ENCODE measurements at places on chromosomes 7 and 10.
A peak's percentile ranks its signal among the peaks of the same experiment; 100 is the strongest.

- no peak for DNase-seq
These were observed 18.0 kb upstream of the NUDCD3 start for GRCh38 chr7:44508328-44509030.

GRCh38 chr7:131068604-131069021 is 259.1 kb upstream of the MKLN1 start:
- no peak for DNase-seq

GRCh38 chr7:11480143-11480542 is 351.9 kb downstream of the THSD7A start:
- no peak for DNase-seq

DNA sequence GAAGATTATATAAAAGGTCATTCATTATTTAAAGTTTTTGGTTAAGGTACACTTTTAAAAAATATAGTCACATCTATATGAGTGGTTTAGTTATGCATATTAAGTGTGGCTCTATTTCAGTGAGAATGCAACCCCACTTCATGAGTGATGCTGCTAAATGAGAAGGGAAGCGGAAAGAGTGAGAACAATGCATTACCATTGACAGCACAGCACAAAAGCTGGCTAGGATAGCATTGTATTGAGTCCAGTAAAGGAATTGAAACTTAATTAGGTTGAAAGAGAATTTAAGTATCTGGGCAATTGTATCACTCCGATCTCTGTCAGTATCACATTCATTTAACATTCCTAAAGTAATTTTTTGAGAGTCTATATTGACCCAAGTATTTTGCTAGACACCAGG is 13.2 kb downstream of the POM121L12 start:
- no peak for DNase-seq

- DNase-seq: no peak
These were observed 39.3 kb downstream of the CAMK1D start for GRCh38 chr10:12388671-12389070.

GRCh38 chr7:81924494-81924893 is 154.6 kb upstream of the HGF start:
- DNase-seq: no peak

DNA sequence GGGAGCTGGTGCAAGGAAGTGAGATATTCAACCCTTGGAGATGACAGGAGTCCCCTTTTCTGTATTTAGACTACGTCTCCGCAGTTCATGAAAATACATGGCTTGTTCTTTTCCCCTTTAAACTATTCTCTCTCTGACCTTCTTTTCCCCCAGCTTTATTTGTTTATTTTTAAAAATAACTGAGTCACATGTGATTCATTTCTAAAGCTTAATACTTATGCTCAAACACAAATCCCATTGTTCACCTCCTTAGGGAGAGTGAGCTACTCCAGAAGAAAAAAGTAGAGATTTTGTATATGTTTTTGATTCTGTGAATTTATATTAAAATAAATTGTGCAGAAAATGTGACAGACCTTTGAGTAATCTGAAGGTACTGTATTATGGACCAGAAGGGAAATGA is 35.9 kb upstream of the FZD1 start:
- DNase-seq: no peak

GRCh38 chr10:47060993-47061500 is 149.8 kb downstream of the PTPN20 start:
- DNase-seq: no peak

DNA sequence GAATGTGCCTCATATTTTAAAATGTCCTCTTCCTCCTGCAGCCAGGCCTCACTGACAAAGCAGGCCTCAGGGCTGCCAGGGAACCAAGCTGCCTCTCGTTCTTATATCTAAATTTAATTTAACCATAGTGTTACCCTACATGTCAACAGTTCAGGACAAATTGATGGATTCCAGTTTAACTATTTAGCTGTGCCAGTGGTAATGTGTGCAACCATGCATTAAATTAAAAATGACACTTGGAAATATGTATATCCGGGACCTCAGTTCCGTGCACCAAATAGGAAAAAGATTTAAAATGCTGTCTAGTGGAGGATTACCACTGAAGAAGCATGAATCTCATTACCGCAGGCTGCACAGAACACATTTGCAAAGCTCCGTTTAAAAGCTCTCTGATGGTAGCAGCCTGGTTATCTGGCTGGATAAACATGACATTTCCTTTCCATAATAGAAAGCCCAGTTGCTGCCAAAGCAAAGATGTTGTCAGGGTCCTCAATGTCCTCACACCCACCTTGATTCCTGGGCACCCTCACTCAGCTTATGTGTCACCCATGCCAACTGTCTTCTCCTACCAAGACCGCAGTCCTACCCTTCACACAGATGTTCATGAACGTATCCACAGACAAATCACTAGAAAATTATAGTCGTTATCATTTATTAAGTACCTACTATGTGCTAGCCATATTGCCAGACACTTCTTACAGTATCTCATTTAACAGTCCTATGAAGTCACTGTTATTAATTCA is 73.3 kb upstream of the FRMD4A start:
- DNase-seq: no peak

- peak; percentile 31 for DNase-seq
These were observed 480.3 kb upstream of the C7orf33 start for GRCh38 chr7:148110097-148110868.

DNA sequence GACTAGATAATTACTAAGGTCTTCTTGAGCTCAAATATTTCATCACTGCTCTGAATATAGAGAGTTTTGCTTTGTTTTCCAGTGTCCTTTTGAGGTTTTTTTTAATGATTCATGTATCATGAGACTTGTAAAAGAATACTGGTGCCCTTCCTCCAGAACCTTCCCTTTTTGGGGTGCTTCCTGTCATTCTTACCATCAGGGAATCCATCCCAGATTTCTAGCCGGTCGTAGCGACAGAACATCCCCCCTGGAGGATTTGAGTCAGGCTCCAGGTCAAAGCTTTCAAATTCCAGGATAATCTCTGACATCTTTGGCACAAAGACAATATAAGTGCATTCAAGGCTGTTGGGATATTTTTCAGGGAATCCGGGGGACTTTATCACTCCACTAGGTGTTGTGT is 71.0 kb downstream of the NRP1 start:
- no peak for DNase-seq

GRCh38 chr7:77631820-77632219 is 64.4 kb upstream of the RSBN1L start:
- DNase-seq: no peak

DNA sequence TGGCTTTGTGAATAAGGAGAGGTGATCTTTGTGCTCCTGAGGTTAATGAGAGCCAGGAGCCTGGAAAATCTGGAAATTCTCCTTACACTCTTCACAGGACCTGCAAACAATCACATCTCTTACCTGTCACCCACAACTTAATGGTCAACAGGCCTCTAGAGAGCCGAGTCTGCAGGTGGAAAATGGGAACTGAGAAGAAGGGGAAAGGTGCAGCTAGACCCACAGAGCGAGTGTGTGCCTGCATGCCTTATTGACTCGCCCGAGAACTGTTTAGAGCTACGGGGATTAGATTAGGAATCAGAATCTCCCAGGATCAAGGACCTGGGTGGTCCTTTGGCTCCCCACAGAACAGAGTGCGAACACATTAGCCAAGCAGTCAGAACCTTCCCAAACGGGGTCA is 329.6 kb downstream of the PTEN start:
- no peak for DNase-seq

GRCh38 chr10:45555795-45556194 is 116.8 kb downstream of the ZFAND4 start:
- DNase-seq: no peak

GRCh38 chr7:117458977-117459583 is 20.7 kb upstream of the CFTR start:
- DNase-seq: peak; percentile 43

DNA sequence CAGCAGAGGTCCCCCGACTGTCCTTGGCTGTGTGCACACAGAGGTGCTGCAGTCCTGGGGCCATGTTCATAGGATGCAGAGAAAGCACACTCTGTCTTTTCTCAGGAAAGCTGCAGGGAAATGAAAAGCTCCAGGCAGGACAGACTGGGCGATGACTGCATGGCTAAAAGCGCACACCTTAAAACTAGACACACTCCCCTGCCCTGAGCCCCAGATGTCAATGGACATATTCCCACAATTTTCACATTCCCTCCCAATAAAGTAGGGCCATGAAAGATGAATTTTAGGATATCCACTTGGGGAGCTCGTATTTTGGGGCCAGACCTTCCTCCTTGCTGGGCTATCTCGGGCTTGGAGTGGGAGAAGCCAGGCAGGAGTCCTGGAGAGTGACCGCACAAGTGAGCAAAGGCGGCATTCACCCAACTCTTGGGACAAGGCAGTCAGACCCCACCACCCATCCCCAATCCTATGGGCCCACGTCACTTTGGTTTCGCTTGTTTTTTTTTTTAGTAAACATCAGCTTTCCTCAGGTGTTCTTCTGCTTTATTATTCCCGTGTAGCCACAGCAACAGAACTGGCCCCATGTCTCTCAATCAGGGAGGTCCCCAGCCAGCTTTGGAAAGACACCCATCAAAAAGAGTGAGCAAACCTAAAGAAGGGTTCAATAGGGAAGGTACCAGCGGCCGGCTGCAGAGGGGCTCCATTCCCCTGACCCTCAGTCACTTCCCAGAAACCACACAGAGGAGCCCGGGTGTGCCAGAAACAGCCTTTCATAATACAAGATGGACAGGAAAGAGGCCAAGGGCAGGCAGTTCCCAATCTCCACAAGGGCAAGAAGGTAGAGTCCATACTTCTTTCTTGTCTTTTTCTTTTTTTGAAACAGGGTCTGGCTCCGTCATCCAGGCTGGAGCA is 12.7 kb downstream of the GPRIN2 start:
- no peak for DNase-seq

DNA sequence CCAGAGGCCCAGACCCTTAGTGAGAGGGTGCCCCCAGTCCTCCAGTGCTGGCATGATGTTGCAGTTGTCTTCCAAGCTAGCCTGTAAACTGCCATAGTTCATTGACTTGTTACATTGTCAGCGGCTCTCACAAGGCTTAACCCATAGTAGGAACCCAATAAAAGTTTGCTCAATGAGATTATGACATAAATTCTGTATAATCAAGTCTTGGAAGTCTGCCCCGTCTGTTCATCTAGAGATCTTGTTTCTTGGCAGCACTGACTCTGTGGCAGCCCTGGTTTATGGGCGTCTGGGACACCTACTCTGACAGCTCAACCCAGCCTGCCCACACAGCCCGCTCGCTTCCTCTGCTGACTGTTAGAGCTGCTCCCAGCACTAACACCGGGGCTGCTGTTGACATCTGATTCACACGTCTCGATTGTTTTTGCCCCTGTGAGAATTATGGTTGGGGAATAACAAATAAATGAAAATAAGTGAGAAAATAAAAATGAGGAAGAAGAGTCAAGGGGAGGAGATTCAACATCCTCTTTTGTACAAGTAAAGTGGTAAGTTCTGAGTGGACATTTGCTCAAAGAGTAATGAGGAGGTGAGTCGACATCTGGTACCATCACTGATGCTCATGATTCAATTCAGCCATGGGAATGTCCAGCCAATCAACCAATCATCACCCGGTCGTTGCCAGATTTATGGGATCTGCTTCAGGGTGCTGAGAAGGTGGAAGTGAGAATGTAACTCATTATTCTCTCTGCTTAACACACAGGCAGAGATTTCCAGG is 160.8 kb downstream of the SPAG6 start:
- DNase-seq: no peak

GRCh38 chr7:112064627-112065385 is 141.4 kb downstream of the DOCK4 start:
- DNase-seq: no peak

DNA sequence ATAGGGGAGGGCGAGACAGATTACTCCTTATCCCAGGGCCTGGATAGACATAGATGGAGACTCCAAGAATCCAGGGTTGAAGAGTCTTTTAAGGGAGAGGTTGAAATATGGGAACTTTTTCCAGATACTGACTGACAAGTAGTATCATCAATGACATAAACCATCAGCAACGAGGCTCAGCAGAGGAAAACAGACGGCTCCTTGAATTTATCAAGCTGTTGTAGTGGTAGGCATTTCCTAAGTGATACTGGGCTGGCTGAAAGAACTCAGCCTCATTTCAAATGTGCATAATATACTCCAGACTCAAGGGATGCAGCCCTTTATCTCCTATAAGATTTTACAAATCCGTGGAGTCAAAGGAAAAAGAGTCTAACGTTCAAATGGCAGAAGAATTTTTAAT is 150.5 kb downstream of the FANK1 start:
- DNase-seq: no peak

DNA sequence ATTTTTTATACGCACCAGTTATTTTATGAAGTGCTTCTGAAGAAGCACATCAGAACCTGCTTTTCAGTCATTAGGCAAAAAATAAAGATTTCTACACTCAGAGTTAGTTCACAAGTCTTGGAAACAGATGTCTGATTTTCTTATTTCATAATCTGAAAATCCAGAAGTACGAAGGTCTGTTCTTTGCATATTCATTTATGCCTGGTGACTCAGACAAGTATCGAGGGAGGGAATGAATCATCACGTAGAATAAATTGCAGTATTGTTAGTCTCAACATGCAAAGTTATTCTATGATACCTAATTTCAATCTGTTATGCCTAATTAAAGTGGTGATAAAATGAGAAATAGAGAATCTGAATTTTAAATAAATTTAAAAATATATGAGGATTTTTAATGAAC is 113.6 kb upstream of the SEM1 start:
- no peak for DNase-seq

GRCh38 chr10:118405928-118406327 is 63.8 kb upstream of the FAM204A start:
- DNase-seq: no peak

DNA sequence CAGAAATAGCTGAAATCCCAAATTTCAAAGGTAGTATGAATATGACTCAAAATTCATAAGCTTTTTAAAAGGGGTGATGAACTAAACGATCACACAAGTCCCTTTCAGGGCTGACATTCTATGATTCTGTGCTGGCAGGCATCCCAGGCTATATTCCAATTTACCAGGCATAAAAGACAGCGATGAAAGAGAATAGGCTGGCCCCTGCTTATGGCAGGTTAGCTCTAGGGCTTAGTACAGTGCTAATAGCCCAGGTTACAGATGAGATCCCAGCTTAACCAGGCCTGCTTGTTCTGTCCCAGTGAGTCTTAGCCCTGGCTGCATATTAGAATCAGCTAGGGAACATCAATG is 56.4 kb downstream of the CDHR3 start:
- peak; percentile 86 for DNase-seq

DNA sequence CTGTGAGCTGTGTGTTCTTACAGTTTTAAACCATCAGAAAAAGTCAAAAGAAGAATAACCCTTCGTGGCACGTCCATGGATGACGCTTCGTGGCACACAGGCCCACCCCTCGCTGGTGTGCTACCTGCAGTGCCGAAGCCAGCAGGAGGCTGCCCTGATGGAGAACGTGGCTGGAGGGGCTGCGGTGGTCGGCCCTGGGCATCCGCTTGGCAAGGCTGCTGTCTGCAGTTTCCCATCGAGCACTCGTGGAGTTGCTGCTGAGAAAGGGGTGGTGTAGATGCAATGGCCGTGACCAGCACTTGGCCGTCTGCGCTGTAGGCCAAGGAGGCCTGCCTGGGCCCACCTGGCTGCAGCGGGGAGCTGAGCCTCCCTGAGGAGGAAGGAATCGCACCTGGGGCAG is 3.2 kb upstream of the ADGRA1 start:
- DNase-seq: no peak

- no peak for DNase-seq
These were observed 118.5 kb downstream of the CYTH3 start for GRCh38 chr7:6153646-6154541.

Data from NCI-H1092 treated with DMSO at 0.1 percent for 48 hours (cell line).